ENCODE measurements at places on chromosomes 4 and X.

GRCh38 chr4:825063-825970, 612 bp downstream of the CPLX1 start:
- no peak for DNase-seq

DNA sequence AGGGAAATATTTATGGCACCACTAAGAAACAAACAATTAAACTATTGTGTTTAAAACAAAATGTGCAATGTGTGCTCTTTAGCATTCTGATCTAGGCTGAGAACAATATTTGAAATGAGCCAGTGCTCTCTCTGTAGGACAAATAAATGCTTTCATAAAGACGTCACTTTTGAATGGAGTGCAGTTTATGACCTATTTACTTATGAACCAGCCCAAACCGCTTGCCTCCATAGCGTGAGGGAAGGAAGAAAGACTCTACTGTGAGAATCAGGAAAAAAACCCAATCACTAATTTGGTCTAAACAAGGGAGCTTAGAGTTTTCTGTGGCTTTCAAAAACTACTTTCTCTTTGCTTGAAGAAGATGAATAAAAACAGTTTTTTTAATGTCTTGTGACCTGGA, 39.4 kb downstream of the SAT1 start:
- DNase-seq, result no peak

DNA sequence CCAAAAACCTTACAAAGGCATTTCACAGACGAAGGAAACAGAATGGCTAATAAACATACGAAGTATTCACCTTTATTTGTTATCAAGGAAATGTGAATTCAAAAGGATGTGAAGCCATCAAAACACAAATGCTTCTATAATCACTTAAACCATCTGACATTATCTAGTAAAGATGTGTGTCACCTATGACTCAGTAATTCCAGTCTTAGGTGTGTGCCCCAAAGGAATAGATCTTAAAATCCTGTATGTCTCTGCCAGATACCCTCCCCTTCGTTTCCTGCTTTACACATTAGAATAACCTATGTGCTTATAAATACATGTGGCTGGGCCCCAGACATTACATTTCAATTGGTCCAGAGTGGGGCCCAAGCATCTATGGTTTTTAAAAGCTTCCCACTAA, 41.8 kb upstream of the CEP135 start:
- no peak for DNase-seq

- no peak for DNase-seq
Measured at GRCh38 chr4:38462367-38463055, 201.5 kb upstream of the KLF3 start.

DNA sequence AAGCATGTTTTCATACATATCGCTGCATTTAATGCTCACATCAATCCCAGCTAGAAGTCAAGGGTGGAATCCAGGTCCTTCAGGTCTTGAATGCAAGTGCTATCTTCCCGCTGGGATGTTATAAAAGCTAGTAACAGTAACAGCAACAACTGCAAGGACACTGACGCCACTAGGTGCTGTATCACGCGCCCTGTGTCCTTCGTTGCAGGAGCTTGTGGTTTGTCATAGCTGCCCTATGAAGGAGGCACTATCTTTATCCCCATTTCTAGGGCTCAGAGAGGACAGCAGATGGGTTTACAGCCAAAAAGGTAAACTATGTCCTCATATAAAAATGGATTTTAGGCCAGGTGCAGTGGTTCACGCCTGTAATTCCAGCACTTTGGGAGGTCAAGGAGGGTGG, 202.9 kb downstream of the NSUN7 start:
- no peak for DNase-seq

GRCh38 chr4:176034499-176034898, 31.1 kb upstream of the WDR17 start:
- DNase-seq, result no peak

- DNase-seq, result no peak
Measured at GRCh38 chr4:37438564-37439279, 194.2 kb downstream of the NWD2 start.

DNA sequence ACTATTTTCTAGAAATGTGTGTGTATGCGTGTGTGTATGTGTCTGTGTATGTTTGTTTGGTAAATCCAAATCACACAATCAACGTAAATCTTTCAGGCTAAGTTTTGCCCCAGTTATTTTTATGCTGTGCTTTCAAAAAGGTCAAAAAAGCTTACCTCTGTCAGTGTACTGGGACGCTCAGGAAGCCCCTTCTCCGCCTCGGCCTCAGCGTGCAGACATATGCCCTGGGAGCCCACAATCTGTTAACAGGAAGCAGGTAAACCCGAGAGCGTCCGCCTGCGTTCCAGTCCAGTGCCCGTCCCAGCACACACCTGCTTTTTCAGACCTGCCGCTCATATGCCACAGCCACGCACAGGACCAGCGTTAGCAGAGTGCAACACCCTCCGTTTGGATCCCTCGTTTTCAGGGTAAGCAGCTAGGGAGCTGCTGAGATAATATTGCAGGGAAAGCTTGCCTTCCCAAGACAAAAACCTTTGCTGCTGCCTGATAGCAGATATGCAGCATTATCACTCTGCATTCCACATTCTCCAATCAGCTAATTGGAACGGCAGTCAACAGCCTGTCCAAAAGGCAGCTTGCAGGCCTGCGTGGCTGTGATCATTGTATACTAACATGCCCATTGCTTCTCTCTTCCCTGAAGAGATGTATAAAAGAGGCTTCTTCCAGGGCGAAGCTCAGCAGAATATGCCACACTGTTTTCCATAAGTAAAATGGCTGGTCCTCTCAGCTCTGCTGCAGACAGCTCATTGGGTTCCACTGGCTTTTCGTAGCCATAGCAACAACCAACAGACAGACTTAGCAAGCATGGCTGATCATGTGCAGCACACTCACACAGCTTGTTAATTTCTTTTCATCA, at the start of gene SORBS2:
Gene SORBS2, minus strand, starts transcription at position 686 of the 856 bp plus-strand sequence. CDS start 121,623 bp downstream, outside the sequence.
- peak; percentile 48 for DNase-seq

- no peak for DNase-seq
Measured at GRCh38 chr4:76997532-76997931, 48.0 kb downstream of the SEPTIN11 start.

DNA sequence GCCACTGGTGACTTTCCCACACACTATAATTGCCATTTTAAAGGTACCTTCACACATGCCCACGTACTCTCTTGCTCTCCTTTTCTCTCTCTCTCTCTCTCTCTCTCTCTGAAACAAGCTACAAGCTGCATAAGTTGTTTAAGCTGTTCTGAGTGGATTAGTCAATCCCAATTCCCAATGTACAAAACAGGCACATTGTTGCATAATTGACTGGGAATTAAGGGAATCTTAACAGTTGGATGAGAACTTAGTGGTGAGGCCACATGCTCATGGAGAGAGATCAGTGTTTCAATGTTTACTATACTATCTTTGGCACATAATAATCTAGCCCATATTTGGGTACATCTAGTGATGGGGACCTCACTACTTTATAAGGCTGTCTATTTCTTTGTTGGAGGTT, 123.3 kb downstream of the ARHGEF9 start:
- DNase-seq, result no peak

GRCh38 chr4:119765469-119765868, 136.9 kb upstream of the PDE5A start:
- DNase-seq, result no peak

DNA sequence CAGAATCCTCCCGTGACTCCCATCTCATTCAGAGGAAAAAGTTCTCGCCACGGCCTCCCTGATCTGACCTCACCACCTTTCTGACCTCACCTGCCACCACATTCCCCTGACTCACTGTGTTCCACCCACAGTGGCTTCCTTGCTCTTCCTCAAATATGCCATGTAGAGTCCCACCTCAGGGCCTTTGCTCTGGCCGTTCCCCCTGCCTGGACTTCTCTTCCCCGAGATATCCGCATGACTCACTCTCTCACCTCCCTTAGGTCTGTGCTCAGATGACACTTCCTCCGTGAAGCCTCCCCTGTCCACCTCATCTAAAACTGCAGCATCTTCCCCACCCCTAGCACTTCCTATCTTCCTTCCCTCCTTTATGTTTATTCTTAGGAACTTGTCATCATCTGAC, 7.2 kb upstream of the TSPYL2 start:
- no peak for DNase-seq

GRCh38 chrX:150036181-150036580, 97.9 kb upstream of the EOLA2 start:
- DNase-seq, result no peak

DNA sequence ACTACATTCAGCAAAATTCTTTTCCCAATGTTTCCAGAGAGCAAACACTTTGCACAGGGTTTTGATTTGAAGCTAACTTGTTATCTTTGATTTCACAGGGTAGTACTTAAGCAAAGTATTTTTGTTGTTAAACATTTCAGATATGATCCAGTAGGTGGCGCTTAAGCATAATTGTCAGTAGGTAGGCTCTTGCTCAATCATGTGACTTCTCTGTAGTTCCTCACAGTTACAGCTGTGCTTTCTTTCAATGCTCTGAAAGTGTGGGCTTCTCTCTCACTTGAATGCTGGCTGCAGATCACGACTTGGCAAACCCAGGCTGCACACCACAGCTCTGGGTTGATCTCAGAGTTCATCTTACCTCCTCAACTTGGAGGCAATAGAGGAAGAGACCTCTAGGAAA, 1016.5 kb downstream of the SH3BGRL start:
- DNase-seq, result no peak

- no peak for DNase-seq
Measured at GRCh38 chrX:109709129-109709631, 23.9 kb downstream of the ACSL4 start.

DNA sequence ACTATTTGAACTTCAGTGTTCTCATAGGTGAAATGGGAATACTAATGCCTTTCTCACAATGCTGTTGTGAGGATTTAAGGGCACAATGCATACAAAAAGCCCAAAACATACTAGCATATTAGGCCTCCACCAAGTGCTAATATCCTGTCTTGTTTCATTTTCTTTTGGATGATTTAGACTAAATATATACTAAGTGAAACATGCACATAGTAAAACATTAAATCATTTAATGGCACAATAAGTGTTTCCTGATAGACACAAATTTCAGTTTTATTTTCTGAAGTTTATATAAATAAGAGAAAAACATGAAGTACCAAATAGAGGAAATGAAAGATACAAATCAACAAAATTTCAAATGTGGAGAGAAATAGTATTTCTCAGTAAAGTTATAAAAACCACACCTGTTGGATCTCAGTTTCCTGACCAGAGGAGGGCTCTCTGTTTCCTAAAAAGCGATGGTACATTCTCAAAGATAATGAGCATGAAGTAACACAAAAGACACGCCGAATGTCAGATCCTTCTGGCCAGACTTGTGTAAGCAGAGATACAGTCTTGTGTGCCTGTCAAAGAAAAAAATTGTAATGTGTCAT, 25.1 kb downstream of the DDX60 start:
- DNase-seq, result no peak

DNA sequence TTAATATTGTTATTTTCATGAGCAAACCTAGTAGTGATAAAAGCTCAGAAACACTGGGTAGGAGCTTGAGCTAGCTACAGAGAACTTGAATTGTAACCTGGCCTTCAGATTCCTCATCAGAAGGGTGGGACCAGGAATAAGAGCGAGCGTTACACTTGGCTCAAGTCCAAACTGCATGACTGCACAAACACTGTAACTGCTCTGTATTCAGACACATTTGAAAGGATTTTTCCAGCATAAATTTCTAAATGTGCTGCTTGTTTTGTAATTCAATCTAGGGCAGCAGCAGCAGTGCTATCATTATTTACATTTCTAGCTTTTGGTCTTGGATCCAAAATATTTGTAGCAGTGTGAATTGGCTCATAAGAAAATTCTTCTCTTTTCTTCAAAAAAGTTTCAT, 133.0 kb upstream of the TMLHE start:
- DNase-seq, result no peak

- DNase-seq, result no peak
Measured at GRCh38 chr4:86944964-86945781, 10.4 kb downstream of the AFF1 start.

DNA sequence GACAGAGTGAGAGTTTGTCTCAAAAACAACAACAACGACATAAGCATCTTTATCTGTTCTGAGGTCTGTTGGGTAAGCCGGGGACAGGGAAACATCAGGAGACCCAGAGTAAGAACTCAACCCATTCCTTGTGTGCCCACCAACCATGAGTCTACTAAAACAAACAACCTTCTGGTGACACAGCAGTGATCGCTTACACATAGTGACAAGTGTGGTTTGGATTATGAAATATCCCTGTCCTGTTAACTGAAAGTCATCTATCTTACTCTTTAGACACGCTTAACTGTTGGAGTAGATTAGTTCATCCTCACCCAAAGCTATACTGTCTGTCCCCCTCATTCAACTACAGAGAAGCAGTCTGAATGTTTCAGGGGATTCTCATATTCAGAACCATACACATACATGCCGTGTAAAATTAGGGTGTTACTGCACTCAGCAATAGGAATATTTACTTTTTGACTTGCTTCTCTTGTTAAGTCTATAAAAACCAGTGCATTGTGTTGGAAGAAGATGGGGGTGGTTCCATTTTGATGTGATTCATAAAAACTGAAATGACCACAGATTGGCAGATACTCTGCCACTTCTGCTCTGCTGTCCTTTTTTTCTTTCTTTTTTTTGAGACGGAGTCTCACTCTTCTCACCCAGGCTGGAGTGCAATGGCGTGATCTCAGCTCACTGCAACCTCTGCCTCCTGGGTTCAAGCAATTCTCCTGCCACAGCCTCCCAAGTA, 27.4 kb downstream of the PHKA2 start:
- no peak for DNase-seq

DNA sequence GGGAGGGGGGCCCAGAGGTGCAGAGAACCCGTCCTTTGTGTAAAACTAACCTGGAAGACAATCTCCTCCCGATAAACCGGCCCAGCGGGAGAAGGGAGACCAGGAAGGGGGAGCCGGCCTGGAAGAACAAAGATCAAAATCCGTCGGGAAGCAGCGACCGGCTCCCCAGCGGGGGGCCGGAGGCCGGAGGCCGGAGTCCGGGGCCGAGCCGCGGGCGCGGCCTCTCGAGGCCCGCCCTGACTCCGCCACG, 552 bp downstream of the ZDHHC9 start:
- no peak for DNase-seq

GRCh38 chr4:140213116-140213515, 59.1 kb upstream of the MAML3 start:
- DNase-seq, result no peak

DNA sequence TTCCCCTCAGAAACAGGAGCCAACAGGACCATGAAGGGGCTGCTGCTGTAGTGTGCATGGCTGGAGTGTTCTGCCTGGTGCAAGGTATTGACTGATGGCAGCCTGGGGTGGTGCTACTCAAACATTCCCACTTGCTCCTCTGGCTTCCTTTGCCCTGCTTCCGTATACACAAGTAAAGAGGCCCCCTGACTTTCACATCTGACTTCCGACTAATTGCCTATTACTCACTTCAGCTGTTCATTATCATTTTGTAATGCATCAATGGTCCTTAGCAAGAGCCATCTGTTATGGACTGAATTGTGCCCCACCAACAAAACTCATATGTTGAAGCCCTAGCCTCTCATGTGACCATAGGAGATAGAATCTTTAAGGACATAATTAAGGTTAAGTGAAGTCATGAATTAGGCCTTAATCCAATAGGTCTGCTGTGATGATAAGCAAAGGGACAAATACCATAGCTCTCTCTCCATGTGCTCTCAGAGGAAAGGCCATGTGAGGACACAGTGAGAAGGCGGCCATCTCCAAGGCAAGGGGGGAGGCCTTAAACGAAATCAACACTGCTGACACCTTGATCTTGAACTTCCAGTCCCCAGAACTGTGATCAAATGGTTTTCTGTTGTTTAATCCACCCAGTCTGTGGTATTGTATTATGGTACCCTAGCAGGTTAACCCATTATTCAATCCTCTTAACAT, 122.5 kb upstream of the CLNK start:
- DNase-seq, result no peak

- peak; percentile 23 for DNase-seq
Measured at GRCh38 chr4:86977621-86978184, 42.9 kb downstream of the AFF1 start.

GRCh38 chrX:51440365-51440764, 56.0 kb downstream of the NUDT11 start:
- no peak for DNase-seq
